Frontal cortex (tissue), 4 donors: ENCODE measurements at places on chromosomes 7 and 10. TPM values are rescaled to one million over a fixed set of nuclear protein-coding genes. Genes with fewer than 3 reads are reported as not detected.

GRCh38 chr7:142445019-142445686 is 187.3 kb upstream of the PRSS58 start:
- no peak for DNase-seq

- no peak for DNase-seq
Observed at GRCh38 chr7:1906988-1907745, 237.1 kb downstream of the ELFN1 start.

- peak; percentile 50 for DNase-seq
Observed at GRCh38 chr10:70726909-70727495, 54.7 kb downstream of the ADAMTS14 start.

DNA sequence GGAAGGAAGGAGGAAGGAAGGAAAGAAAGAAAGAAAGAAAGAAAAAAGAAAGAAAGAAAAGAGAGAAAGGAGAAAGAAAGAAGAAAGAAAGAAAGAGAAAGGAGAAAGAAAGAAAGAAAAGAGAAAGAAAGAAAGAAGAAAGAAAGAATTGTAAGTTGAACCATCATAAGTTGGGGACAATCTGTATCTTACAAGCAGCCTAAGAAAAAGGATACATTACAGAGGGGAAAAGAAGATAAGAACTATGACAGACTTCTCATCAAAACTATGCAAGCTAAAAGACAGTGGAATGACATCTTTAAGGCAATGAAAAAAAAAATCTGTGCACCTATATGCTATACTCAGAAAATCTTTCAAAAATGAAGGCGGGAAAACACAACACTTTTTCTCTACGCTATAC is 50.3 kb upstream of the SP4 start:
- DNase-seq = no peak

DNA sequence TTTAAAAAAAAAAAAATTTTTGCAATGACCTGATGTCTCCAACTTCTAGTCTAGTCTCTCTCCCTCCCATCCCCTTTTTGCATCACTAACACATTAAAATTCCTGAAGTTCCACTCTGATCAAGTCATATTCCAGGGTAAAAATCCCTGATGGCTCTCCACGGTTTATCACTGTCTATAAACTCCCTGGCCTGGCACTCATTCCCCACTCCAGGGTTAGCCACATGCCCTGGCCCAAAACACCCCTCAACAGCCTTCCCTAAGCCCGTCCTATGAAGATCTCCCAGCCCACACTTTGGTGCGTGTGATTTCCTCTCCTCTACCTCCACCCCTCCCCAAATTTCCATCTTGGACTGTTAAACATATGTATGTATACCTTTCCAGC is 125.4 kb downstream of the JAZF1 start:
- no peak for DNase-seq

DNA sequence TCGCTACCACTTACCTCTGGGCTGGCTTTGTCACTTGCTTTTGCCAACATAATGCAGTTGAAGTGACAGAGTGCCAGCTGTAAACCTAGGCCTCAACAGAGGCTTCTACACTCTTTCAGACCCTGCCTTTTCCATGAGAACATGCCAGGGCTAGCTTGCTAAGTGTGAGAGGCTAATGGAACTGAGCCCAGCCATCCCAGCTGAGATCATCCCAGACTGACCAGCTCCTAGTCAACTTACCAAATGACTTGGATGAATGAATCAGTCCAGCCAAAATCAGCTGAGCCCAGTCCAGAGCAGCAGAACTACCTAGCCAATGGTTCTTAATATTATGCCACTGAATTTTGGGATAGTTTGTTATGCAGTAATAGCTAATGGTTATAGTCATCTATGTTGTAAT is 34.7 kb upstream of the MKLN1 start:
- DNase-seq = no peak

GRCh38 chr7:128281605-128282380 is 40.7 kb downstream of the LEP start:
- DNase-seq = no peak

DNA sequence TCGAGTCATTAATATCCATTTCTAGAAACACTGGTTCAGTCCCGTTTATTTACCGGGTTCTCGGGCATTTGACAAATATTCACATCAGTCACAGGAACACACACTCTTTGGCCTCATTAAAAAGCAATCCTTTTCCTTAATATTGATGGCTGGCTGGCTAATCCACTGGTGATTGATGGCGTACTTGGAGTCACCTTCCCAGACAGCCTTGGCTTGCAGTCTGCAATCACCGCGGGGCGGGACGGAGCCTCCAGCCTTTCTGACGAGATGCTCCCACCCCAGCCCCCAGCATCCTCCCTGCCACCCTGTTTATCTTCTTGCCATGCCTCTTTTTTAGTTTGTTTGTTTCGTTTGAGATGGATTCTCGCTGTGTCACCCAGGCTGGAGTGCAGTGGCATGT is 36.6 kb downstream of the SRRM3 start:
- DNase-seq = no peak

- DNase-seq = peak; percentile 56
Observed at GRCh38 chr7:100545360-100546128, 6.5 kb downstream of the AGFG2 start.

GRCh38 chr7:40882071-40882658 is 747.4 kb downstream of the SUGCT start:
- no peak for DNase-seq

DNA sequence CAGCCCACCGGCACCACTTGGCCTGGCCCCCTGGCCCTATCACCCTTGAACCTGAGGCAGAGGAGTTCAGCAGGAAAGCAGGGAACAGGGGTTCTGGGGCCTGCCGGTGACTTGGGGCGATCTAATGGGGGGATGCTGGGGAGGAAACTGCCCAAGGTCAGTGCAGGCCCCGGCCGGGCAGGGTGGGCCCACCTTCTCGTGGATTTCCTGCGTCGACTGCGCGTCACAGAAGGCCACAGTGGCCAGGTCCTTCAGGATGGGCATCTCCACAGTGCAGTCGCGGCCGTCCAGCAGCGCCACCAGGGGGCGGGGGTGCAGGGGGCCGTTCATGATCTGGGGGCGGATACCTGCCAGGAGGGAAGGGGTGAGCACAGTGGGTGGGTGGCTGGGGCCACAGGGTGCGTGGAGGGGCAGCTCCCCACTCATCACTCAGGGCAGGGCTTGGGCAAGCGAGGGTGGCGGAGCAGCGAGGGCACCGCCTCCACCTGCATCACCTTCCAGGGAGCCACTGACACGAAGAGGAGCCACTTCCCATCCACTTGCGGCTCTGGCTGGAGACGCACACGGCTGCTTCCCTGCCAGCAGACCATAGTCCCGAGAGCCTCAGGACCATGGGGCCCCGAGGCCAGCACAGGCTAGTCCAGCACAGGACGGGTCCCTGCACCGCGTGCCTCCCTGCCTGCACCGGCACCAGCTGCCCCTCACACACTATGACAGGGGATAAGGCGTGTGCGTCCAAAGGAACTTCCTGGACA is 61.4 kb downstream of the ZRANB1 start:
- DNase-seq = no peak

- no peak for DNase-seq
Observed at GRCh38 chr7:28605427-28606085, 193.2 kb downstream of the CREB5 start.

- DNase-seq = no peak
Observed at GRCh38 chr7:508461-509170, 11.0 kb downstream of the PDGFA start.

- DNase-seq = no peak
Observed at GRCh38 chr10:132685921-132686680, 99.8 kb downstream of the NKX6-2 start.

DNA sequence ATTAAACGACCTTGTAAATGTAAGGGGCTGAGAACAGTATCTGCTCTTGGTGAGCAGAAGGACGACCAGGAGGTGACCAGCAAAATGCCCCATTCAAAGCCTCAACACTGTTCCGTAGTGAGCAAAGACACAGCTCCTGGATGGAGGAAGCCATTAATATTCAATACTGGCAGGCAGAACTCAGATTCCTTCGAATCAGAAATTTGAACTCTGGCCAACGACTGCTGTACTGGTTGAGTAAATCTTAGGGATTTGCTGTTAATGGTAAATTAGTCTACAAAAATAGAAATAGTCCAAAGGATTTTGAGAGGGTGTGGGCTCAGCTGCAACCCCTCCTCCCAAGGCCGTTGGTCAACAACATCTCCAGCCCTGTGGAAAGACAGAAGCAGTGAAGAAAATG is 130.5 kb upstream of the PFKP start:
- no peak for DNase-seq

DNA sequence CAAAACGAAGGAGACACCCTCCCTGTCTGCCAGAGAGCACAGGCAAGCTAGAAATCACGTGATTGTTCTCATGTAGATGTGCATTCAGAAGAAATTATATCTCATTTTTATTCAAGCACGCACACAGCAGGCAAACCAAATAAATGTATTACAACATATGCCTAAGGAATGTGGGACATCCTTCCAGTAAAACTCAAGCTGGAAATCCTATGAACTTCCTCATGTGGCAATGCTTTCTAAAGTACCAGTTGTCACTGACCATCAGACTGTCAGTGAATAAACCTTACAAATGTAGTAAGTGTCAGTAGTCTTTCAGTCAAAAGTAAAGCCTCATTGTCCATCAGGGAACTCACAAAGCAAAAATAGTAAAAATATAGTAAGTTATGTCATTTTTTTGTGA is 350.1 kb upstream of the POM121L12 start:
- DNase-seq = no peak

DNA sequence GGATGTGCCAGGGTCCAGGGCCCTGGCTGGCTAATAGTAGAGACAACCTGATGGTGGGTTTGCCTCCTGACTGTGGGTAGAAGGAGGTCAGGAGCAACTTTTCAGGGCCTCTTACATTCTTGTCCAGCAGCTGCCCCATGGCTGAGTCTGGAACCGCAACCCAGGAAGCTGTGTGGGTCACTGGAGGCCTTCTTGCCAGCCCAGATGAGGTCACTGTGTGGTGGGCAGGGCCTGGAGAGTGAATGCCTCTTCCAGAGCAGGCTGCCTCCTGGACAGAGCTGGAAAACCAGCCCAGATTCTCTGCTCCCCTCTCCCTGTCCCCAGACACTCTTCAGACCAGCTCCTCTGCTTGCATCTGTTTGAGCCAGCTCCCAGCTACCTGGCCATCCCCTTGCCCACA is 43.5 kb upstream of the LEP start:
- DNase-seq = no peak

- no peak for DNase-seq
Observed at GRCh38 chr10:44922796-44923545, 11.8 kb downstream of the TMEM72 start.

CDK14 gene
- 77.9 TPM for total RNA-seq

GTPBP10 gene
- 24.1 TPM for total RNA-seq

GRID2IP gene
- 0.41 TPM for total RNA-seq

GTF2IRD2 gene
- 53.0 TPM for total RNA-seq

CHST15 gene
- total RNA-seq = 48.9 TPM

NRG3 gene
- 12.2 TPM for total RNA-seq
